ENCODE measurements at places on chromosomes 4 and X. TPM values are rescaled to one million over a fixed set of nuclear protein-coding genes. Genes with fewer than 3 reads are reported as not detected.

DNA sequence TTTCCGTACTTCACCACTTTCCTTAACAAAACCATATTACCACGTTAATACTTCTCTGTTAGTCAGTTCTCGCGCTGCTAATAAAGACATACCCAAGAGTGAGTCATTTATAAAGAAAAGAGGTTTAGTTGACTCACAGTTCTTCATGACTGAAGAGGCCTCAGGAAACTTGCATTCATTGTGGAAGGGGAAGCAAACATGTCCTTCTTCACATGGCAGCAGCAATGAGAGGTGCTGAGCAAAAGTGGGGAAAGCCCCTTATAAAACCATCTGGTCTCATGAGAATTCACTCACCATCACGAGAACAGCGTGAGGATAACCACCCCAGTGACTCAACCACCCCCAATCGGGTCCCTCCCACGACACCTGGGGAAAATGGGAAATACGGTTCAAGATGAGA, 289.8 kb upstream of the CLNK start:
- no peak for DNase-seq

DNA sequence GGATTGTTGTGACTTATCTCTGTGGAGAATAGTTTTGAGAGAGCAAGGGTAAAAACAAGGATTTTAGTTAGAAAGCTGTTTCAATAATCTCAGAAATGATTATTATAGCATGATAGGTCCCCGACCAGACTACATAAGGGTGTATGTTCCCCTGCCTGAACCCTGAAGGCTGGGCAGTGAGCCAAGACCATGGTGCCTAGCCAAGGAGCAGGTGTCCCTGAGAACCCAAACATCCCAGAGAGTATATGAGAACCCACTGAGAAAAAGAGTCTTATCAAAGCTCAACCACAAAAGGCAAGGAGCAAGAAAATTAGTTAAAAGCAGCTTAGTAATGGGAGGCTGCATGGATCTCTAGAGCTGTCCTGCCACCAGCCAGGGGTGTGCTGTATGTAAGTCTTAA, 94.9 kb upstream of the UNC5C start:
- no peak for DNase-seq

- no peak for DNase-seq
Observed at GRCh38 chr4:174352061-174352819, 68.5 kb downstream of the CEP44 start.

GRCh38 chr4:176107695-176108094, 42.1 kb downstream of the WDR17 start:
- DNase-seq, result no peak

DNA sequence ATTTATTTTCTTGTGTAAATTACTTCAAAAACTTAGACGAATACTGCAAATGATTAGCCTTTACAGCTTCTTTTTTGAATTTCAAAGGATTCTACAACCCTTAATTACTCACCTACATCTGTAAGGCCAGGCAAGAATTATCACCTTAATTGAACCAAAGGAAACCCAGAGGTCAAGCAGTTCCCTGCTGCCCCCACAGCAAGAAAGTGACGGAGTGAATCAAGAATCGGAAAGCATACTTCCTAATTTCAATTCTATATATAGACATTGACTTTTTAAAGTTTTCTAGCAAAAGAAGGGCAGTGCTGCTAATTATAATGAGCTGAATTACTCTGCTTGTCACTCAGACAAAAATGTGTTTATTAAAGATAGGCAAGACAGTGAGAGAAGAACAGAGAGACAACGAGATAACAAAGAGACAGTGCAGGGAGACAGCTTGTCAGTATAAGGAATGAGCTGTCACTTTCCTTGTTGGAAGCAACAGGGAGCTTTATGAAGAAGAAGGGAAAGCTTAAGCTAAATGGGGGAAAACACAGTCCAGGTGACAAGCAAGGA, 47.5 kb upstream of the SPANXN4 start:
- DNase-seq, result no peak

DNA sequence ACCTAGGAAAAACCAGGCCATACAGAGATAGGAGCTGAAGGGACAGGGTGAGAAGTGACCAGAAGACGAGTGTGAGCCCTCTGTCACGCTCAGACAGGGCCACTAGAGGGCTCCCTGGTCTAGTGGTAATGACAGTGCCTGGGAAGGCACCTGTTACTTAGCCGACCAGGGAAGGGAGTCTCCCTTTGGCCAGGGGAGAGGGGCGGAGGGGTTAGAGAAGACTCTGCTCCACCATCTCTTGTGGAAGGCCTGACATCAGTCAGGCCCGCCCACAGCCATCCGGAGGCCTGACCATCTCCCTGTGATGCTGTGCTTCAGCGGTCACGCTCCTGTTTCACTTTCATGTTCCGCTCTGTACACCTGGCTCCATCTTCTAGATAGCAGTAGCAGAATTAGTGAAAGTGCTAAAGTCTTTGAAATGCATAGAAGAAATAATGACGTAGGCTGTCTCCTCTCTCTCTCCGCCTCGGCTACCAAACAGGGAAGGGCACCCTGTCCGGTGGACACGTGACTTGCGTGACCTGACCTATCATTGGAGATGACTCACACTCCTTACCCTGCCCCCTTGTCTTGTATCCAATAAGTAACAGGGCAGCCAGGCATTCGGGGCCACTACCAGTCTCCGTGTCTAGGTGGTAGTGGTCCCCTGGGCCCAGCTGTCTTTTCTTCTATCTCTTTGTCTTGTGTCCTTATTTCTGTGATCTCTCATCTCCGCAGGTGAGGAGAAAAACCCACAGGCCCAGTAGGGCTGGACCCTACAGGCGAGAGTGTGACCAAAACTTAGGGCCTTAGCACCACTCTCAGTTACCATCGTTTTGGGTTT, 26.7 kb downstream of the HTT-AS start:
- DNase-seq, result peak; percentile 67

- DNase-seq, result no peak
Observed at GRCh38 chrX:140318296-140318695, 186.6 kb downstream of the SOX3 start.

DNA sequence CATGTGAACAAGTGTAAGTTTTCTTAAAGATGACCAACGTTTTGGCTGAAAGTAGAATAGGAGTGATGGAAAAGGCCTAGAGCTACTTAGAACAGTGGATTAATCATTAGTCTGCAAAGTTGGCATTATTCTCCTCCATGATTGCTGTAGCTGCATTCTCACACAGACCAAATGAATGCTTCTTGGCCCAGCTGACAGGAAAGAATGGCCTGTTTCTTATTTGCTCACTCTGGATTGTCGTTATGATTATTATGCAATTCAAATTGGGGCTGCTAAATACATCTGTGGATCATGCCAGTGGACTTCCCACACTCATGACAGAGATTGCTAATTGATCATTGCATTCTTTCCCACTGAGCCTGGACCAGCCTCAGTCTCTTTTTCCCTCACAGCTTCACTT, 285.0 kb downstream of the STIM2 start:
- no peak for DNase-seq

DNA sequence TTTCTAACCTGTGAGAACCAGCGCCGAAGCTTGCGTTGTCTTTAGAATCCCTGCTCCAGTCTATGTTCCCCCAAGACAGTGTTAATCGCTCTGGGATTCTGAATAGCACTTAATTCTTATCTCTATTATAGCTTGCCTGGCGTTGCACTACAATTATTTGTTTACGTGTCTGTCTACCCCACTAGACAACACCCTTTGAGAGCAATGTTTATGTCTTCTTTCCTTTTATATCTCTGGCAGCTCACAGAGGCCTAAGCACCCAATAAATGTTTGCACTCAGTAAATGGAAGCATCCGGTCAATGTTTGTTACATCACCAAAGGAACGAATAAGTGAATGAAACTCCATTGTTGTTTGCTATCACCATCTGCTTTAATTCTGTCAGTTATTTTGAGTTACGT, 4.8 kb upstream of the NHS start:
- no peak for DNase-seq

DNA sequence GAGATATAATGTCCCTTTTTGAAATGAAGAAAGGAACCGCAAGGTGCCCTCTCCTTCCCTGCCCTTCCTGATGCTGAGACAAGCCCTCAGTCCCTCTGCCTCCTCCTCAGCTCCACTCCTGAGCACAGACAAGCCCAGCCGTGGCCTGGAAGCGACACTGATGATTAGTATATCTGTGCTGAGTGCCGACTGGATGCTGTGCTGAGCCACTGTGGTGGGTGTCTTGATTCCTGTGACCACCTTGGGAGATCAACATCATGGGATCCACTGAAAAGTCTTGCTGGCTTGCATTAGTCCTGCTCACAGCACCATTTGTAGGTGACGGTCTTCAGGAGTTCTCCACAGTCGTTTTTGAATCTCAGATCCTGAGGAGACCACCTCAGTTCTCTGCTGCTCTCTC, 59.5 kb upstream of the HGFAC start:
- DNase-seq, result no peak

DNA sequence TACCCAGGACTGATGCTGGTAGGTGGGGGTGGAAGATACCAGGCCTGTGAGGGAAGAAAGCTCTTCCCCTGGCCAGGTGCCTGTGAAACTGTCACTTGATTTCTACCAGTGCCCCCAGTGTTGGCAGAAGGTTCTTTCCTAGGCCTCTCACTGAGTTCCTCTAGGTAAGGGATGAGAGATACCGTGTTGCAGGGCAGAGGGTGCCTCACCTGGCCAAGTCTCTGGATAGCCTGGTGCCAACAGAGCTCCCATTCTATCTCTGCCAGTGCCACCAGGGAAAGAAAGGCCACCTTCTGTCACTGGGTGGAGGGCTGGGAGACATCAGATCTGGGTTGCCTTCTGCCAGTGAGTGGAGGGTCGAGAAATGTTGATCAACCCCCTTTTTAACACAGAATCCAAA, 94.1 kb downstream of the RTL5 start:
- DNase-seq, result no peak

DNA sequence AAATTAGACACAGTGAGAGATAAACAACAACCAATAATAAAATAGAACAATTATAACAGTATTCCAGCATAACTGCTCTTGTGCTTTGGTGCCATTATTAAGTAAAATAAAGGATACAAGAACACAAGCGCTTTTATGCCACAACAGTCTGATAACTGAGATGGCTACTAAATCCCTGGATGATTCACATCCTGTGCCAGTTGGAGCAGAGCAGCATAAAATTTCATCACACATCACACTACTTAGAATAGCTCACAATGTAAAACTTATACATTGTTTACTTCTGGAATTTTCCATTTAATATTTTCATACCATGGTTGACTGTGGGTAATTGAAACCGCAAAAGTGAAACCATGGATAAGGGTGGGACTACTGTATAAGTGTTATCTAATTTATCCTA, 399.9 kb upstream of the CNKSR2 start:
- DNase-seq, result no peak

- DNase-seq, result peak; percentile 25
Observed at GRCh38 chr4:25180524-25181131, 20.4 kb upstream of the SEPSECS start.

- no peak for DNase-seq
Observed at GRCh38 chr4:12110627-12111026, 681.9 kb upstream of the HS3ST1 start.

DNA sequence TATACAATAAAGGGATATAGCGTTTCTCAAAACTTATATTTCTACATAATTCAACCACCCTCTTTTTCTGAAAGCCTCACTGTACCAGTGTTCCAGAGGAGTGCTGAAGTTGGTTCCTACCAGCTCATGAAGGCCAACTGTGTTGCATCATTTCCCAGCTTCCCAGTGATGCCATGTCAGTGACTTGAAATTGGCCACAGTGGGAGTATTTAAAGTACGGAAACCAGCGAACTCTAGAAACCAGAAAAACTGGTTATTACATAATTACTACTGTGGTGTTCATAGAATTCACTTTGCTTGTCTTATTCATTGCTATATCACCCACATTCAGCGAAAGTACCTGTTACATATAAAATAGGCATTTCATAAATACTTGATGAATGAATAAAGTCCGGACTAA, 135.4 kb downstream of the GC start:
- no peak for DNase-seq

DNA sequence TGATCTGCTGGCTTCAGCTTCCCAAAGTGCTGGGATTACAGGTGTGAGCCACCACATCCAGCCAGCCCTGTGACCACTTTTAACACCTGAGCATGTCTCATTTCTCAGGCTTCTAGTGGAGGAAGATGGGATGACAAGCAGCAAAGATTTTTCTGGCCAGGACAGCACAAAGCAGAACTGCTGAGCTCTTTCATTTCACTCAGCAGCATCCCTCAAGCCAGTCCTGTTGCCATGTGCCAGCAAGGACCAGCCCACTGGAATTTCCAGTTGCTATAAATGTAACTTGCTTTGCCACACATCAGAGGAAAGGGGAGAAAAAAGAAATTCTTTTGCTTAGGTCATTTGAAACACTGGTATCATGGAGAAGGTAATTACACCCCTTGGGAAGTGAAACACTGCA, 75.9 kb downstream of the SLC9A7 start:
- DNase-seq, result no peak

GRCh38 chr4:162803378-162803777, 363.3 kb downstream of the NAF1 start:
- no peak for DNase-seq

GRCh38 chrX:40719218-40719617, 16.1 kb downstream of the MED14 start:
- DNase-seq, result no peak

DNA sequence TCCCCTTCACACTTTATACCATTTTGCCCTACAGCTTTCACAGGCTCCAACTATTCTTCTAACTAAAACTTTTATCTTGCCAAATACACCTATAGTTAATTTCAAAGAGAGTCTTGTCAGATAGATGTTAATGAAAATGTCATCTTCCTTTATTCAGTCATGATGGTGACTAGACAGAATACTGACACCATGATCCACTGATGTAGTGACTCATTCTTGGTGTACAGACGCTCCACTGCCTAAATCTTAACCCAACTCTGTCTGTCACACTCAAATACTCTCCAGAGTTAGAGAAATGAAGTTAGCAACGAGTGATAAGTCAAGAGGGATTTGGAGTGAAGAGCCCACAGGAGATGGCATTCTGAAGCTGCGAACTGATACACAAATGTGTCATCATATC, 32.1 kb upstream of the HDAC8 start:
- no peak for DNase-seq

- DNase-seq, result no peak
Observed at GRCh38 chrX:151132531-151132930, 43.9 kb upstream of the GPR50 start.

DNA sequence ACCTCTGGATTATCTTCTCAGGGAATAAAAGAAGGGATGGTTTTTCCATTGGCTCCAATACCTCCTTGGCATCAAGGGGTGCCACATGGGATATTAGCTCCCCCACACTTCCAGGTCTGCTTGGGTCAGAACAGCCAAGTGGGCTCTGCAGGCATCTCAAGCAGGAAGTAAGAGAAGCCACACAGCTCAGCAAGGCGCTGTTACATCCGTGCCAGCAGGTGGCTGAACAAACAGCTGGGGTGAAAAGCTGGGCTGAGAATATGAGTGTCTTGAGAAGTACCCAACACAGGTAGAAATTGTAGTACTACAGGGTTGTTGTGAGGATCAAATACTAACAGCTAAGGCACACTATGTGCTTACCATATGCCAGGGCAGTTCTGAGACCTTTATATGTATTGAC, 76.7 kb upstream of the TMEM150C start:
- DNase-seq, result no peak

GRCh38 chr4:2837904-2838496, 5.6 kb upstream of the ADD1 start:
- DNase-seq, result no peak

Gene CCNA2
- 0.26 TPM for total RNA-seq

Gene RBMXL3
- not detected for total RNA-seq

Gene SYTL4
- total RNA-seq, result 5.8 TPM

Gene RBM47
- 9.6 TPM for total RNA-seq

Gene AR
- total RNA-seq, result 14.4 TPM

Gene UNC5C
- 3.3 TPM for total RNA-seq

Gene KLHL34
- total RNA-seq, result 1.6 TPM
